PC-9 (cell line): ENCODE measurements at places on chromosomes 4 and X.

DNA sequence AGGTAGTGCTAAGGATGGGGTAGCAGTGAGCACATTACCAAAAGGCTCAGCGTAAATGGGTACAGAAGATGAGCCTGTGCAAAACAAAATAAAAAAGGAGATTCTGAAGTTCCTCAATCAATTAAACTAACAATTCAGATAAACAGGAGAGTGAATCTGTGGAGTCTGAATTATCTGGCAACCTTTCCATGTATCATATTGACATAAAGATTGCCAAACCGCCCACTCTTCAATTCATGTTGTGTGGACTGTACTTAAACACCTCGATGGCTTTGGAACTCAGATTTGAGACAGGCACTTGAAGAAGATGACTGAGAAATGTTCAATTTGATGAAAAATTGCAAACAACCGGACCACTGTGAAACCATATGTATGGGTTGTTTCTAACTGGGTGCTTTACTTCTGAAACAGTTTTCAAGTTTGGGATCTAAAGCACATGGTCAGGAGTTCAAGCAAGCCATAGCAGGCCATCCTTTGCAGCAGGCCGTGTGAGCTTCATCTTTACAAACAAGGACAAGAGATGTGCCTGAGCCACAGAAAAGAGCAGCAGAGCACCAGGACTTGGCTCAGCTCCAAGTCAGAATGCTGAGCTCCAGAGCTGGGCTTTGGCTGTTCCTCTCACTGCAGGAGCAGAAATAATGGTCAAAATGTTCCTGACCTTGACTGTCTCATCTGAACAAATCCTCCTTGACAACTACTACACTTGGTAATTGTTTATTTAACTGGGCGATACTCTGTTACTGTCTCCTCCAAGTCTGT lies 108.1 kb downstream of the MGST2 start:
- DNase-seq = no peak

GRCh38 chr4:6011686-6012085 lies 6.5 kb downstream of the C4orf50 start:
- peak; percentile 10 for DNase-seq

GRCh38 chr4:146359771-146360170 lies 145.4 kb downstream of the REELD1 start:
- DNase-seq = no peak

- DNase-seq = no peak
Observed at GRCh38 chr4:5134620-5135019, 83.3 kb downstream of the STK32B start.

DNA sequence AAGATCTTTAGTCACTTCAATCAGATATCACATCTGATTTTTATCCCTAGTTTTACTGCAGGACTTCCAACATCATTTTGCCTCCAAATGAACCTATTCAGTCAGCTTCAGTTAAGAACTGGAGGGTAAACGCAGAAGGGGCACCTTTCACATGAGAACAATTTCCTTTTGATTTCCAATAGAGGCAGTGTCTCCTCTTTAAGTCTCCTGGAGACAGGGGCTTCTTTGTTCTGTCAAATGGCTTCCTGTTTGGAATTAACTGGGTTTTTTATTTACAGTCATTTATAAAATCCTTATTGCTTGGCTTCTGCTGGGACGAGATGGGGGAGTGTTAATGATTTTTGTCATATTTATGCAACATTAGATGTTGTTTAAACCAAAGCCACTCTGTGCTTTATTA lies 164.0 kb downstream of the STK32B start:
- DNase-seq = no peak

- DNase-seq = no peak
Observed at GRCh38 chrX:151552743-151553142, 10.7 kb upstream of the PASD1 start.

GRCh38 chr4:26964994-26965393 lies 104.4 kb downstream of the STIM2 start:
- DNase-seq = no peak

GRCh38 chrX:153885968-153886903 lies at the start of gene L1CAM:
L1CAM (minus strand) TSS chrX:153886173; CDS start chrX:153875836, 10,337 bp downstream.
- no peak for DNase-seq

DNA sequence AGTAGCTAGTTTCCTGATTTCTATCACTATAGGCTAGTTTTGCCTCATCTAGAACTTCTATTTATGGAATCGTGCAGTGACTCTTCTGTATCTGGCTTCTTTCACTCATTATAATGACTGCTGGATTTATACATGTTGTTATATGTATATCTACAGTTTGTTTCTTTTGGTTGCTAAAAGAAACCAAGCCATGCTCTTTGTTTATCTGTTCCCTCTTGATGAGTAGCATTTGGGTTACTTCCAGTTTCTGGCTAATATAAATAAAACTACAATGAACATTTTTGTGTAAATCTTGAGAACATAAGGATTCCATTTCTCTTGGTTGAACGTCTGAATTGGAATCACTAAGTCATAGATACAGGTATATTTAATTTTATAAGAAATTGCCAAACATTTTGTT lies 73.9 kb downstream of the ARHGAP24 start:
- DNase-seq = no peak

DNA sequence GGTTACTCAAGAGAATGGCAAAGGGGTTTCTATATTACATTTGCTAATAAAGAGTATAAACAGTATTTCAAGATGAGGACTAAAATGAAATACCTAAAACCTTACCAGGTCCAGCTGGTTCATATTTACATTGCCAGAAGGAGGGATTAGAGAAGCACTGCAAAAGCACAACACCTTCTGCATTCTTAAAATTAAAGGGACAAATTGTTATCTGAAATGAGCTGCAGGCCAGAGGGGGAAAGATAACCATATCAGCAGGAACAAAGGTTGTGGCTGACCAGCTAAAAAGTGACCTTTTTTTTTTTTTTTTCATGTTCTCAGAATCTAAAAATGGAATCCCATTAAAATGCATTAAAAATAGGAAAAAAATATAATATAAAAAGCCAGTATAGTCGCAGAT lies 39.7 kb downstream of the AFF2 start:
- DNase-seq = no peak
